ENCODE measurements at places on chromosomes 5 and 9.

GRCh38 chr5:165779505-165779904 is 2274.1 kb downstream of the MAT2B start:
- DNase-seq = no peak

- no peak for DNase-seq
These were observed 42.3 kb upstream of the MATR3 start for GRCh38 chr5:139251281-139251687.

DNA sequence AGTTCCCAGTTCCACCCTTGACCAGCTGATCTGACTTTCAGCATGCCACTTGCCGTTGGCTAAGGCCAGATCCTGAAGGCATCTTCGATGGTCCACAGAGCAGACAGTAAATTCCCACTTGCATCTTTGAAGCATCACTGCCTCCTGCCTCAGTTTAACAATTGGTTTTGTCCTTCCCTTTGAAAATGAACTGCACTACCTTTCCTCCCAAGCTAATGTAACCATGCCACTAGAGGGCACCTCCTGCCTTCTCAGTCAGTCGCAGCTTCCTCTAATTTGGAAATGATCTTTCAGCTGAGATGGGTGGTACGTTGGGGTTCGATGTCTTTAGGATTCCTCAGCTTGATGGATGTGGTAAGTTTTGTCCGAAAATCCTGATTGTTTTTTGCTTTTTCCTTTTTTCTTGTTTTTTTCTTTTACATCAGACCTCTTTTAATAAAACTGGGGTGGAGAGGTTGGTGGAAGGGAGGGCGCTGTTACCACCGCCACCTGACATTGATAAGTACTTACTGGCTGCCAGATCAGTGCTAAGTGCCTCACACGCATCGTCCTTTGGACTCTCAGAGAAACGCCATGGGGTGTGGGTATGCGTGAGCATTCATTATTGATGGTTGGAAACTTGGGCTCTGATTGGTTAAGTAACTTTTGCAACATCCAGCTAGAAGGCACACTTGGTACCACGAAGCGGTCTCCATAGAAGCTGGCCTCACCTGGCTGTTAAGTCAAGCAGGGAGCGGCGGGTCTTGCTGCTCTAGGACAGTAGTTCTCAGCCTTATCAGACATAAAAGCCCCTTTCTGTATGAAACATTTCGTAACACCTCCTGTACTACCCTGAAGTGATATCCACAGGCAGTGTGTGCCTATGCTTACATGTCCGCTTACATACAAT is 16.9 kb downstream of the PTTG1 start:
- peak; percentile 86 for DNase-seq

DNA sequence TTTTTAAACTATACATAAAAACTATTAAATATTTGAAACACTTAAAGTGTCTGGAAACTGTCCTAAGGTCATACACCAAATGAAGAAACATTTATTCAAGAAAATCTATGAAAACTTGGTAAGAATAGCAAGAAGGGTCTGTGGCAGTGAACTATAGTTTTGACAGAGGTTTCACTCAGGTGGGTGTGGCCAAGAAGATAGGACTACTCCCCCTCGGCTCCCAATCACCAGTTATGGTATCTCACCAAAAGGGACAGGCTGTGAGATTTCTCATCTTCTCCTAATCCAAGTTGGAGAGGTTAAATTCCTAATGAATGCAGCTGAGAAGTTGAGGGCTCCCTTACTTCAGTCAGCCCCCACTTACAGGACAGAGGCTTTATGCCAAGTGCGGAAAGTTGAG is 2.9 kb downstream of the ARSK start:
- DNase-seq = no peak

DNA sequence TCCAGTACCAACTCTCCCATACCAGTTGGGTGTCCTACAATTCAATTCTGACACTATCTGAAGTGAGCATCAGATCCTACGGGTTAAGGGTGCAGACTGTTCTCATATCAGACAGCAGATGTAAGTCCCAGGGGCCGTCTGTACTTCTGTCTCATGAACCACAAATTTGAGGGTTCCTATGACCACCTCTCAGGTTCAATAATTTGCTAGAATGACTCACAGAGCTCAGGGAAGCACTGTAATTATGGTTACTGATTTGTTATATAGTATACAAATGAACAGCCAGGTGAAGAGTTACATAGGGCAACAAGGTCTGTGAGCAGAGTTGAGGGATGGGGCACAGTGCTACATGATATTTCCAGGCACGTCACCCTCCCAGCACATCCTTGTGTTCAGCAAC is 499.1 kb downstream of the DMAC1 start:
- no peak for DNase-seq

DNA sequence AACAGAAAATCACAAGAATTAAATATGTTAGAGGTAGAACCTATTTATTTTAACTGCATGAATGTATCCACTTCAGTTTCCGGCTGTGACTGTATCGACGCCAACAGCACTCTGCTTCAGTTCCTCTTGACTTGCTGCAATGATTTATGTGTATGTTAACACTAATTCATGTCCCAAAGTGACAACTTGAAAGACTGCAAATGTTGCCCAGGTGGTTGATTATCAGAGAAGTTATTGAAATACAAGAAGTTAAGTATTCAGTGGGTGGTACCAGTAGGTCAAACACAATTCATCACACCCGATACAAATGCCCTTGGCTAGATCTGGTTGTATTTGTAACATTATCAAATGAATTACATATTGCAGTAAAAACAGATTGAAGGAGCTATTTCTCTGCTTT is 622.7 kb upstream of the CDH18 start:
- DNase-seq = no peak

GRCh38 chr9:28718226-28718625 is 1144.9 kb upstream of the C9orf72 start:
- no peak for DNase-seq

- DNase-seq = no peak
These were observed 32.9 kb upstream of the ENTREP1 start for GRCh38 chr9:69292078-69292477.

DNA sequence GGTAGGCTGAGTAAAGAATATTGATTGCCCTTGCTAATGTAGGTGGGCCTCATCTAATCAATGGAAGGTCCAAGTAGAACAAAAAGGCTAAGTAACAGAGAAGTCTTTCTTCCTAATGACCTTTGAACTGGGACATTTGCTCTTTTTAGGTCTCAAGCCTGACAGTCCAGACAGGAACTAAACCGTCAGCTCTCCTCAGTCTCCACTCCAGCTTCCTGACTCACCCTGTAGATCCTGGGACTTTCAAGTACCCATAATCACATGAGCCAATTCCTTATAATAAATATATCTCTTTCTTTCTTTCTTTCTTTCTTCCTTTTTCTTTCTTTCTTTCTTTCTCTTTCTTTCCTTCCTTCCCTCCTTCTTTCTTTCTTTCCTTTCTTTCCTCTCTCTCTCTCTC is 479.5 kb upstream of the PAPPA start:
- DNase-seq = no peak

DNA sequence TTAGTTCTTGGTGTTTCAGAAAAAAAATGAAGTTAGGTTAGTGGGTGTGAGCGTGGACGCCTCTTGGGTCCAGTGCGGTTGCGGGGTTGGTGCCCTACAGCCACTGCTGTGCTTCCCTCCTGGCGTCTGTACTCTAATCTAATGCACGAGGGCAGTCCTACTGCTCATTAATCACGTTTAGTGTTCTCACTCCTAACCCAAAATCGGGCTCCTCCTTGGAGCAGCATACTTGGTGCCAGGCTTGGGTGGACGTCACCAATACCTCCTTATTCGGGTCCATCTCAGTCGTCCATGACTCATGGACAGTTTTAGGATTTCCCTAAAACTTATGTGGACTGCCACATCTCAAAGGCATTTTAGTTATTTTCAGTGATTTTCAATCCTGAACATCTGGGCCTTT is 41.6 kb downstream of the TRIO start:
- no peak for DNase-seq

DNA sequence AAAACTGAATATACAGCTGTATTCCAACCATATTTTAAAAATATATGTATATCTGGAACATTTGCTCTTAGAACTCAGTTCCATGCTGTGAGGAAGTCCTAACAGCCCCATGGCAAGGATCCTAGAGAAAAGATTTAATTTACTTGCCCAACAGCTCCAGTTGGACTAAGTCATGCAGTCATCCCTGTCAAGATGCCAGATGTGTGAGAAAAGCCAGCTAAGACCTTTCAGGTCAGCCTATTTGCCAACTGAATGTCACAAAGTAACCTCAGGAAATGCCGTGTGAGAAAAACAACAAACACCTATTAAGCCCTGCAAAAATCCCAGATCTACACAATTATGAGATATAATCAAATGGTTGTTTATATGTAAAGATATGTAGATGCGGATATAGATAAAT is 416.3 kb downstream of the NR2F1-AS1 start:
- peak; percentile 60 for DNase-seq

GRCh38 chr9:82410306-82410705 is 421.7 kb downstream of the SPATA31D1 start:
- no peak for DNase-seq

- no peak for DNase-seq
These were observed 79.4 kb downstream of the SPTLC1 start for GRCh38 chr9:92035687-92036410.

- DNase-seq = peak; percentile 75
These were observed at the start of gene PCDHGC5 for GRCh38 chr5:141488591-141489561. Gene PCDHGC5, plus strand, starts transcription at chr5:141489081. Its CDS starts 160 bp downstream, at chr5:141489241.

GRCh38 chr5:157451806-157452205 is 8.2 kb upstream of the NIPAL4 start:
- no peak for DNase-seq

DNA sequence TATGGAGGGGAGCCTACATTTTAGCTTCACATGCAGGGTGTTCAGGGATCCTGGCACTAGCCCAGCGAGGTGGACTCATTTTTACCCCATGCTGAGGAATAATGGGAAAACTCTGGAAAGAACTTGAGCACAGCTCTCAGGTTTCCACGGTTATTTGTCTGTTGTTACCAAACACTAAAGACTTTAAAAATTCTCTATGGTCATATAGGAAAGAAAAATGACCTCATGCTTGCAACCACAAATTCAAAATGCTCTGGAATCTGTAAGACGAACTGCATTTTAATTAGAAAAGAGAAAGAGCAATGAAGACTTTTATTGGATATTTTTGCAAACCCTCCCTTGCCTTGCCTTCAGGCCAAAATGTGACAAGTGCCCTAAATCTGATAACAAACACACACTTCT is 606.9 kb downstream of the EBF1 start:
- DNase-seq = no peak

GRCh38 chr5:36374266-36374862 is 72.7 kb upstream of the RANBP3L start:
- DNase-seq = peak; percentile 25

DNA sequence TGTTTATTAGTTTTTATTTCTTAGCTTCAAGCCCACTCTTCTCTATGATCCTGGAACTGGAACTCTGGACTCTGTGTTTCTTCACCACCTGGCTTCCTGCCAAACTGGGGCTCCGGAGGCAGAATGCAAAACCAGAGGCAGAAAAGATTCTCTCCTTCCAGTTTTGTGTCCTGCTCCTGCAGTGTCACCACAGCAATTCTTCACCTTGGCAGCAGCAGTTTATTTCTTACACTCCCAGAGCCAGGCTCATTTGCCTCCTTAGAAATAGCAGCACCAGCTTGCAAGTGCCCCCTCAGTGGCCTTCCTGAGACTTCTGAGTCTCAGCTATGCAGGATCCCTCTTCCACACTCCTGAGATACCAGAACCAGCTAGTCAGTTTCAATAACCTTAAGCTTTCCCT is 26.7 kb upstream of the CAMK4 start:
- DNase-seq = peak; percentile 70

GRCh38 chr9:16601991-16602390 is 268.5 kb downstream of the BNC2 start:
- DNase-seq = no peak

DNA sequence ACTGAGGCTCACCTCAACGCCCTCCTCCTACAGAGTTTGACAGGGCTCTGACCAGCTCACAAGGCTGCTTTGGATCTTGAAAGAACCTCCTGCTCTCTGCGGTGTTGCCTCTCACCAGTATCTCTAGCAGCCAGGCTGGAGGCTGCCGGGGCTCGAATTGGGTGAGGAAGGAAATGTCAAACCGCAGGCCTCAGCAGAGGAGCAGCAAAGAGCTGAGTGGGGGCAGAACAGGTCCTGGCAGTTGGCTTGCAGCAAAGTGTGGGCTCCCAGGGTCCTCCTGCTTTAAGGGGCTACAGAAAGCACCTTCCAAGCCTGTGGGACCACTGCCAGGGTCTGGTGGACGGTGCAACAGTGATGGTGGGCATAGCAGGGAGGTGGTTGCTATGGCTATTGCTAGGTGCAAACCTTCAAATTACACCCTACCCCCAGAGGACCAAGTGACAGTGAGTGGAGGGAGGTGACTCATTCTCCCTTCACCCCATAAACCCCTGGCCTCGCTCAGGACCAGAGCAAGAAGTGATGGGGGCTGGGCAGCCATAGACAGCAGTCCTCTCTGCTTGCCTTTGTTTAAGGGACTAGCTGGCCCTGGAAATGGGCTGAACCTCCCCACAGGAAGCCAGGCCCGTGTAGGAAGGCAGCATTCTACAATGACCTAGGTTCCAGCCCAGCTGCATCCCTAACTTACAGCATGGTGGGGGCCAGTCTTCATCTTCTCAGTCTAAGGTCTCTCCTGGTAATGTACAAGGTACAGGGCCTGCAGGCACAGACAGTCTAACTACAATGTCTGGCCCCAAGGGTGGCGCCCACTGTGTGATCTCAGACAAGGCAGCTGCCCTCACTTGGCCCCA is 18.7 kb downstream of the LCP2 start:
- DNase-seq = no peak

DNA sequence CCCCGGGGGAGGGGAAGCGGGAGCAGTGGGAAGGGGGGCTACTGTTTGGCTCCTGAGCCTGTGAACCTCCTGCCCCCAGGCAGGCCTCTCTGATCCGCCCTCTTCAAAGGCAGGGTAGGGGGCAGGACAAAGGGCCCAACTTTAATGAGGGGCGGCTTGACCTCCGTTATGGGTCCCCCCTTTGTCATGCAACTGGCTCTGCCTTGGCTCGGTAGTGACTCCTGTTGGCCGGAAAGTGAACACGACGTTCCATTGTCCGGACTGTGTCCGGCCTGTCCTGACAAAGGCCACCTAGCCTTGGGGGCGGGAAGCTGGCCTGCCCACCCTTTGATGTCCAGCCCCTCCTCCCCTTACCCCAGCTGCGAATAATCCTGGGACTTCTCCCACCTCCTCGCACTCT is 1.3 kb downstream of the CDX1 start:
- no peak for DNase-seq

GRCh38 chr5:67765697-67766096 is 449.9 kb upstream of the PIK3R1 start:
- no peak for DNase-seq

DNA sequence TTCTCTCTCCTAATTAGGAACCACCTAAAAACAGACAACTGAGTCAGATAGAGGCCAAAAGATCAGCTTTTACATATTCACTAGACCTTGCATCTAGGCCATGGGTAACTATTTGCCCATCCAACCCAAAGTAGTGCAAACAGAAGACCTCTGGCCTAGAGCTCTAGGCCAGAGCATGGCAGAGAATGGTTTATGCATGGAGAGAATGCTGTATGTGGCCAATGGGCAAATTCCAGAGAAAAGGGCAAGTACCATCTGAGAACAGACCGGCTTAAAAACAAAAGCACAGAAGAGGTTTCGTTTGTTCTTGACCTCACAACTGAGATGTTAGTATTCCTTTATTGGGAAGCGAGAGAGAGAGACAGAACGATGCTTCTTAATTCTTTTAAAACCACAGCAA is 151.7 kb upstream of the RFX3 start:
- peak; percentile 11 for DNase-seq

Data from G401 (cell line).